Endodermal cell (in vitro differentiated cells): ENCODE measurements at places on chromosomes 3 and 15. TPM values are rescaled to one million over a fixed set of nuclear protein-coding genes. Genes with fewer than 3 reads are reported as not detected.

- H3K36me3 ChIP-seq: no peaks in the 10 kb centered on the region
- peaks cover 17% of the 10 kb centered on the region for H3K4me1 ChIP-seq
- no peak overlapping the region for H3K27ac ChIP-seq
- H3K27me3 ChIP-seq: no peaks in the 10 kb centered on the region
- H3K4me3 ChIP-seq: peak overlapping the region; percentile 60
- peak; percentile 97 for DNase-seq
These were observed 18.8 kb upstream of the SSUH2 start for GRCh38 chr3:8663177-8664061.

DNA sequence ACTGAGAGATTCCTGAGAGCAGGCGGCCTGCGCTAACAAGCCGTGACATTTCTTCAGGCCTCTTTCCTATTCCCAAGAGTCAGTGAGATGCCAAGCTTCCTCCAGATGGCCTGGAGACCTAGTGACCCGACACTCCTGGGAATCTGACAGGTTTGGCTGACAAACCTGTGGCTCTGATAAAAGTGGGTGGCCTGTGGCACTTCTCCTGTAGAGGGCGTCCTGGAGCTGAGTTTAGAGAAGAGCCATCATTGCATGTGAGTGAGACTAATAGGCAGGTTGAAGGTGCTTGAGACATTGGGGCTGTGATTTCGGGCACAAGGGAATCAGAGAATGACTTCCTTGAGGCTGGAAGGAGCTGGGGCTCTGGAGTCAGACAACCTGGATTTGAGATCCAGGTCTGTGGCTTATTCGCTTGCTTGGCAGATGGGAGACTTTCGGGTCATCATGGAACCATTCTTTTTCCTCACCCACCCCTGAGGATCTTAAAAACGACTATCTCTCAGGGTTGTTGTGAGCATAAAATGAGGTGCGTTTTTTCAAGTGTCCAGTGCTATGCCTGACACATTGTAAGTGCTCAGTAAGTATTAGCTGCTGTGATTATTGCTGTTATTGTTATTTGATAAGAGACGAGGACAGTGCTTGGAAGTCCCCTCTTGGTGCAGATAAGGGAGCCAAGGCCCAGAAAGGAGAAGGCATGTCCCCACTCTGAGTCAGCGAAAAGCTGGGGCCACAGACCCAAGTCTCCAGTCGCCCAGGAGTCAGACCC, 77.2 kb downstream of the SCN10A start:
- no peaks in the 10 kb centered on the region for H3K36me3 ChIP-seq
- H3K27ac ChIP-seq: no peak overlapping the region
- peaks cover 18% of the 10 kb centered on the region for H3K27me3 ChIP-seq
- peak; percentile 98 for DNase-seq
- H3K4me1 ChIP-seq: no peaks in the 10 kb centered on the region
- no peak overlapping the region for H3K4me3 ChIP-seq

DNA sequence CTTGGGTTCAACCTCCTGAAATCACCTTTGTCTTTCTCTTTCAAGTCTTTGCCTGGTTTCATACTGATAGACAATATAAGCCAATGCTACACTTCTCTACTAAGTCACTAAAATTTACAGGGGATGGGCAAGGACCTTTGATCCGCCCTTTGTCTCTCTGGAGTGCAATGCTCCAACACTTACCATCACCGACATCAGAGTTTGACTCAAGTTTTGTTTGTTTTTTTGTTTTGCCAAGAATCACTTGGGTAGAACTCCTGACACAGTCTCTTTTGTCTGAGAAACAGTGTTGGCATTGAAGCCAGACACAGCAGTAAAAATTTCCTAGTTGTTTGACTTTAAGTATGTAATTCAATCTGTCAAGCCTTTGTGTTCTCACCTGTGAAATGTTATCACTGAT, 29.3 kb downstream of the NFKBIZ start:
- H3K4me1 ChIP-seq: no peaks in the 10 kb centered on the region
- H3K36me3 ChIP-seq: no peaks in the 10 kb centered on the region
- no peak overlapping the region for H3K27ac ChIP-seq
- no peaks in the 10 kb centered on the region for H3K27me3 ChIP-seq
- no peak overlapping the region for H3K4me3 ChIP-seq
- no peak for DNase-seq

The VEPH1 gene
- 3.9 to 21.3 TPM (median 17.1 TPM) in 3 replicates for total RNA-seq

The PFN2 gene
- total RNA-seq: 144 and 162 TPM in 2 replicates

- DNase-seq: peak; percentile 89
- H3K4me1 ChIP-seq: peaks cover 9% of the 10 kb centered on the region
- H3K27me3 ChIP-seq: peaks cover 100% of the 10 kb centered on the region
- H3K4me3 ChIP-seq: no peak within 1 kb of the TSS
These were observed at the start of gene SKOR1 for GRCh38 chr15:67824976-67825880. Gene SKOR1, plus strand, starts transcription at chr15:67825509. Its CDS starts 94 bp downstream, at chr15:67825603.

The HHATL gene
- not detected in 3 replicates for total RNA-seq

DNA sequence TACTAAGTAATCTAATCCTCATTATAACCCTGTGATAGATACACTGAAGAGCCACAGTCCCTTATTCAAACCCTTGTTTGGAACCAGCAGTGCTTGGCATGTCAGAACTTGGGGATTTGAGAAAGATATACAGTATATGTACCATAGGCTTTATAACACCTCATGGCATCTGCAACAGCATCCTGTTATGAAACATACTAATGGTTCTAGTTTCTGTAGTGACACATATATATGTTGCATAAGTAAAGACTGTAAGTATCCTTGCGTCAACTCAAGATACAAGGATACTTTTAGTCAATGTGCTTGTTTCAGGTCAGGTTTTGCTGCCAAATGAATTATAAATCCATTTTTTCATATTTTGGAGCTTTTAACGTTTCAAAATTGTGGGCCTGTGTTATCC, 58.5 kb downstream of the CCNL1 start:
- no peak overlapping the region for H3K27ac ChIP-seq
- no peaks in the 10 kb centered on the region for H3K27me3 ChIP-seq
- H3K36me3 ChIP-seq: no peaks in the 10 kb centered on the region
- DNase-seq: no peak

- no peaks in the 10 kb centered on the region for H3K27me3 ChIP-seq
- H3K4me3 ChIP-seq: no peak overlapping the region
- H3K36me3 ChIP-seq: no peaks in the 10 kb centered on the region
- H3K4me1 ChIP-seq: no peaks in the 10 kb centered on the region
- no peak for DNase-seq
These were observed 86.2 kb upstream of the COL6A5 start for GRCh38 chr3:130259166-130259874.

DNA sequence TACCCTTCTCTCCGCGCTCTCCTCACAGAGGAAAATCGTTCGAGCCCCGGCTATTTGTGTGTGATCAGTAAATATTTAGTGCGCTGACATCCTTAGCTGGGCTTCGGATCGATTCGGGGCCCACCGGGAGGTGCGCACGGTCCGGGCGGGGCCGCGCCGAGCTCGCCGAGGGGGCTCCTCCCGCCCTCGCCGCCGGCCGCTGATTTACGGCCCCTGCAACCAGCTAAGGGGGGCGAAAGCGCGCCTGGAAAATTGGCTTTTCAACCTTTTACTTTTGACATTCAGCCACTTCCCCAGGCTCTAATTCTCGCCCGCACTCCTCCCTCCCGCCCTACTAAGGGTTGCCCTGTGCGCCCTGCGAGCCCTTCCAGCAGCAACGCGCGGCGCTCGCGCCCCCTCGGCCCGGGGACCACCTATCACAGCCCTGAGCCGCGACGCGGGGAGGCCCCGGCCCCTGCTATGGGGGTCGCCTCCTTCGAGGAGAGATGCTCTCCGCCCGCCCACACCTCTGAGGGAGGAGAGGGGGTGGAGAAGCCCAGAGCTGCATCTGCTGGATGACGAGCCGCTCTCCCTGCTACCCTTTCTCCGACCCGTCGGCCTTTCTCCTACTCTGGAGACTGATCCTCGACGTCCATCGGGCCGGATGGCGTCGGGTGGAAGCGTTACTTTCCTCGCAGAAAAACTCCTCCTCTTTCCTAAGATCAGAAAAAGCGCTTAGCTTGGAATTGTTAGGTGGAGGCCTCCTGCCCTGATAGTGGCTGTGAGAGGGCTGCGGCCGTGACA, 7.8 kb upstream of the NR2F2 start:
- no peaks in the 10 kb centered on the region for H3K4me1 ChIP-seq
- H3K27me3 ChIP-seq: peaks cover 99% of the 10 kb centered on the region
- H3K4me3 ChIP-seq: peak overlapping the region; percentile 77
- DNase-seq: peak; percentile 79

The LRRIQ4 gene
- total RNA-seq: 0.21 TPM in 1 of 3 replicates, not detected in the others

GRCh38 chr3:47378869-47379268, 2.0 kb upstream of the PTPN23 start:
- DNase-seq: no peak
- H3K4me3 ChIP-seq: no peak overlapping the region
- H3K27me3 ChIP-seq: no peaks in the 10 kb centered on the region
- peaks cover 10% of the 10 kb centered on the region for H3K36me3 ChIP-seq

The RSRC1 gene
- total RNA-seq: 48.0 to 52.7 TPM (median 52.1 TPM) in 3 replicates

- peaks cover 5% of the 10 kb centered on the region for H3K4me1 ChIP-seq
- H3K27ac ChIP-seq: no peak overlapping the region
- no peak overlapping the region for H3K4me3 ChIP-seq
- DNase-seq: no peak
These were observed 3.6 kb upstream of the EFCAB12 start for GRCh38 chr3:129432036-129432435.

DNA sequence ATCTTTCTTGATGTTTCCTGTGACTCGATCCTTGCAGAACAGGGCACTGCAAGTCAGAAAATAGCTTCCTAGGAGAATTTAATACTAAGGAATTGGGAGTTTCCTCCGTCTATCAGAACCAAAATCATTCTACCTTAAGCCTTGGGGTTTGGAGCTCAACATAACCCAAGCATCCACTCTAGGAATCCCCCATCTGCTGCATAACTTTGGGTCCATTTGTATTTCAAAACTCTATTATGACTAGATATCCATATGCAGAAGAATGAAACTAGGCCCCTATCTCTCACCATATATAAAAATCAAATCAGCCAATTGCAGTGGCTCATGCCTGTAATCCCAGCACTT, 61.7 kb upstream of the AKAP13 start:
- H3K4me3 ChIP-seq: no peak overlapping the region
- H3K27me3 ChIP-seq: no peaks in the 10 kb centered on the region
- DNase-seq: no peak
- no peaks in the 10 kb centered on the region for H3K36me3 ChIP-seq
- H3K4me1 ChIP-seq: no peaks in the 10 kb centered on the region
- H3K27ac ChIP-seq: no peak overlapping the region

GRCh38 chr3:131762981-131763564, 260.3 kb upstream of the MRPL3 start:
- H3K4me1 ChIP-seq: no peaks in the 10 kb centered on the region
- no peaks in the 10 kb centered on the region for H3K36me3 ChIP-seq
- no peak overlapping the region for H3K4me3 ChIP-seq
- H3K27ac ChIP-seq: no peak overlapping the region
- no peaks in the 10 kb centered on the region for H3K27me3 ChIP-seq
- no peak for DNase-seq

GRCh38 chr3:54572197-54572895, 355.5 kb downstream of the LRTM1 start:
- no peak overlapping the region for H3K27ac ChIP-seq
- H3K36me3 ChIP-seq: no peaks in the 10 kb centered on the region
- DNase-seq: no peak
- no peaks in the 10 kb centered on the region for H3K27me3 ChIP-seq
- H3K4me1 ChIP-seq: no peaks in the 10 kb centered on the region
- no peak overlapping the region for H3K4me3 ChIP-seq

GRCh38 chr3:32498252-32498651, 4.4 kb downstream of the CMTM6 start:
- H3K4me1 ChIP-seq: peaks cover 9% of the 10 kb centered on the region
- DNase-seq: no peak
- H3K27ac ChIP-seq: no peak overlapping the region

The MYLK gene
- total RNA-seq: 2.2 to 8.2 TPM (median 4.7 TPM) in 3 replicates

GRCh38 chr3:122031123-122031468, 9.0 kb upstream of the ILDR1 start:
- no peak overlapping the region for H3K4me3 ChIP-seq
- no peaks in the 10 kb centered on the region for H3K4me1 ChIP-seq
- no peaks in the 10 kb centered on the region for H3K27me3 ChIP-seq
- no peak overlapping the region for H3K27ac ChIP-seq
- no peaks in the 10 kb centered on the region for H3K36me3 ChIP-seq

The CHAC1 gene
- total RNA-seq: 6.8 and 8.0 TPM in 2 replicates

DNA sequence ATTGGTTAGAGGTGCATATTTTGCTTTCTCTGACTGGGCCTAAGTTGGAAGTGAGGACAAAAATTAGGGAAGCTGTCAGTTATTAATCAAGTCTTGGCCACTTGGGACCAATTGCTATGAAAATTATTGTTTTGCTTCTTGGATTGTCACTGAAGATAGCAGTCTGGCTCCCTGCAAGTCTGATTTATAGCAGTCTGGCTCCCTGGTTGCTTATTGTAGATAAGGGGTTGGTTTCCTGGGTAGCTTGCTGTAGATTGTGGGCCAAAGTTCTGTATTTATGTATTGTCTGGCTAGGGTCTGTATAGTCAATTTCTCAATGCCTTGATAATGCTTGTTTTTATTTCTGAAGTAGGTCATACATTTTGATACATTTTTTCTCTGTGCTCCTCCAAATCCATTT, 13.3 kb upstream of the DRD3 start:
- no peaks in the 10 kb centered on the region for H3K4me1 ChIP-seq
- H3K36me3 ChIP-seq: no peaks in the 10 kb centered on the region
- no peak overlapping the region for H3K4me3 ChIP-seq
- H3K27ac ChIP-seq: no peak overlapping the region
- no peaks in the 10 kb centered on the region for H3K27me3 ChIP-seq

The SEMA7A gene
- total RNA-seq: 8.2 to 11.9 TPM (median 8.4 TPM) in 3 replicates

- peaks cover 2% of the 10 kb centered on the region for H3K4me1 ChIP-seq
- DNase-seq: no peak
- H3K27me3 ChIP-seq: no peaks in the 10 kb centered on the region
- no peak overlapping the region for H3K27ac ChIP-seq
These were observed 6.4 kb downstream of the CEP97 start for GRCh38 chr3:101730839-101731238.

GRCh38 chr3:124115279-124115678, 123.4 kb upstream of the ROPN1 start:
- no peak overlapping the region for H3K27ac ChIP-seq
- no peaks in the 10 kb centered on the region for H3K36me3 ChIP-seq
- no peaks in the 10 kb centered on the region for H3K4me1 ChIP-seq
- no peaks in the 10 kb centered on the region for H3K27me3 ChIP-seq
- H3K4me3 ChIP-seq: no peak overlapping the region

DNA sequence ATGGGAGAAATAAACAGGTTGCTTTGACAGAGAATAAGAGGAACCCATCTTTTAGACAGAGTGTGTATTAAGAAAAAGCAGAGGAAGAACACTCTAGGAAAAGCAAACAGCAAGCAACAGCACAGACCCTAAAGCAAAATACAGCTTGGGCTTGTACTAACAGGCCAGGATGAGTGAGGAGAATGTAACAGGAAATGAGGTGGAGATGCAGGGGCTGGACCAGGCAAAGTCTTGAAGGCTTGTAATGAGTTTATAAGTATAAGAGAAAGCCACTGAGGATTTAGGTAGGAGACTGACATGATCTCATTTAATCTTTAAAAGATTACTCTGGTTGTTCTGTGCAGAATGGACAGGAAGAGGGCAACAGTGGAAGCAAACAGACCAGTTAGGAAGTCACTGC, 4.9 kb downstream of the UBR1 start:
- no peaks in the 10 kb centered on the region for H3K4me1 ChIP-seq
- H3K4me3 ChIP-seq: no peak overlapping the region
- no peaks in the 10 kb centered on the region for H3K27me3 ChIP-seq
- no peak overlapping the region for H3K27ac ChIP-seq
